Right ventricle myocardium inferior (tissue), 1 donor: ENCODE measurements at places on chromosomes 6 and 20. TPM values are rescaled to one million over a fixed set of nuclear protein-coding genes. Genes with fewer than 3 reads are reported as not detected.

Gene TAGAP
- 1.7 TPM for total RNA-seq

- no peak for DNase-seq
These were observed 281.0 kb upstream of the EYS start for GRCh38 chr6:65988006-65988405.

DNA sequence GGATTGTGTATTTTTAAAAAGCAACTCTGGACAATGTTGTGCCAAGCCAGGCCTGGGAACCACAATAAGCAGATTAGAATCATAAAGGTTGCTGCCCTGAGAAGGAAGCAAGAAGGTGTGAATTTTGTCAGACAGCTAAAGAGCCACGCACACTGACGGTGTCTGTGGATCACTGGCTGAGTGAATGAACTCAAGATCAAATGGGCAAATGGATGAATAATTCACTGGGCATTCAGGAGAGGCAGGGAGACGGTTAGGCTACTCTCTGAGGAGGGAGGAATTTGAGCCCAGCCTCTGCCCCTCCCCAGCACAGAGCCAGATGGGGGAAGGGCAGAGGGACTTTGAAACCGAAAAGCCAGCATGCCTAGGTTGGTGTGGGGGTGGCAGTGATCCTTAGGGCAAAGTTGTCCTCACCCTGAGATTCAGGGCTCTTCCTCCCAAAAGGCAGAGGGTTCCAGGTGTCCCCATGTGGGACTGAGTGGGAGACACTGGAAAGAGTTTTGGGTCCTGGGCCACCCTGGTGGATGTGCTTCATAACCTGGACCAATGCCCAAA is 19.5 kb upstream of the SLC22A7 start:
- DNase-seq: no peak

DNA sequence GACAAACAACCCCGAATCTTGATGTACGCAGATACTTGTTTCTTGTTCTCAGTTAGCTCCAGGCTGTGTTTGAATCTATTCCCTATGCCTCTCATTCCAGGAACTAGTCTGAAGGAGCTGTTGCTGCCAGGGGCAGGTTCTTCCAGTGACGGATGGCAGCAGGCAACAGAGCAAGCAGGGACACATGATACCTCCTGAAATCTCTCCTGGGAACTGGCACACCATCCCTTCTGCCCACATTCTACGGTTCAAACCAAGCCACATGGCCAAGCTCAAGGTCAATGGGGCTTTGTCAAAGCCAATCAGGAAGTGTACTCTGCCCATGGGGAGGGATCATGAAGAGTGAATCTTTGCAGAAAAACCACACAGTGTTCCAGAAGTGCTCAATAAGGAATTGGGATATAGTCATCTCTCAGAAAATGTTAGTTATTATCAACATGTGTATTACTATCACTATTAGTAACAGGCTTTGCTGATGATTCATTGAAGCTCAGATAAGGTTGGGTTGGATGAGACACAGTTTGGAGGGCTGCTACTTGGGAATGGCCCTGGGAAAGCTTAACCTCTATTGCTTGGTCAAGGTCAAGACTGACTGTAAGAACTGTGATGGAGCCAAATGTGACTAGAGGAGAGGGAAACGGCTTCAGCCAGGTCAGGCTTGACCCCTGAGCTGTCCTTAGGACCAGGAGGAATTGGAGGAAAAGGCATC is 454.9 kb downstream of the PTPRT start:
- DNase-seq: no peak

DNA sequence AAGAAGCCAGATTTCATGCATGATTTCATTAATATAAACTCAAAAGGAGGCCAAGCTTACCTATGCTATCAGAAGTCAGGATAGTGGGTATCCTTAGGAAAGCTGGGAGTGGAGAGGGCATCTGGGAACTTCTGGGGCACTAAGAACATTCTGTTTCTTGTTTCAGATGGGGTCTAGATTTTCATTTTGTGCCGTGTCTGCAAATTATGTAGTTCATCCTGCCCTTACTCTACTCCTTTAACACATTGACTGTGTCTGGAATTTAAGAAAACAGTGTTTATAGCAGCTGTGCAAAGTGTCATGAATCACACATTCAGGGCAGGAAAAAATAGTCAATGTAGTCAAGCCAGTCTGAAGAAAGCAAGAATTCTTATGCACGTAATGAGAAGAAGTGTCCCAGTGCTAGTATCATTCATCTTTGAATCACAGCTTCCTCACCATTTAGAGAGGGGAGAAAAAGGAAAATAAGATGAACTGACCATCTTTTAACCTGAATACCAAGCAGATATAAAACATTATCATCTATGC is 11.6 kb upstream of the SPTLC3 start:
- no peak for DNase-seq

GRCh38 chr6:72182337-72183246 is 296.2 kb downstream of the RIMS1 start:
- no peak for DNase-seq

GRCh38 chr6:37696841-37697662 is 631 bp downstream of the MDGA1 start:
- DNase-seq: no peak

Gene COL19A1
- total RNA-seq: 1.2 TPM

DNA sequence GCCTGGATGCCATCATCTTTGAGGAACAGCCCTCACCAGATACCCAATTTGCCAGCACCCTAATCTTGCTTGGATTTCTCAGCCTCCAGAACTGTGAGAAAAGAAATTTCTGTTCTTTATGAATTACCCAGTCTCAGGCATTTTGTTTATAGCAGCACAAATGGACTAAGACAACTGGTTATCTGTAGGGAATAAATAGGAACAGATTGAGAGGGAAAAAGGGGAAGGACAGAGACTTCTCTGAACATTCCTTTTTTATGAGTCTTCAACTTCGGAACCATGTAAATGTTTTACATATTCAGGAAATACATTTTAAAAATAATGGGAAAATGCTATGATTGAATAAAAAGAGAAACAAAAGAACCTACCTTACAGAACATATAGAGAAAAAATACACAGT is 20.9 kb downstream of the KCTD20 start:
- DNase-seq: no peak

DNA sequence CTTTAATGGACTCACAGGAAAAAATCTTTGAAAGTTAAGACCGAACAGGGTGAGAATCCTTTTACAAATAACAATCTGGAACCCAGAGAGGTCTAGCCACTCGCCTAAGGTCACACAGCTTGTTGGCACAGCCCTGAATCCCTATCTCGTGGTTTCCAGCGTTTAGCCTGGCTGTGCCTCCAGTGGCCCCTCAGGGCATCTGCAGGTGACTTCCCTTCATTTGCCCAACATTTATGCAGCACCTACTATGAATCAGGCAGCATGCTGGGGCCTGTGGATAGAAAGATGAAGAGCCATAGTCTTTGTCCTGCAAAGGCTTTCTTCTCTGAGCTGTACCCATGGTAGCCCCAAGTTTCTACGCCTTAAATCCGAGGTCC is 2.6 kb upstream of the NR2E1 start:
- DNase-seq: no peak

Gene ID4
- total RNA-seq: 1.6 TPM

Gene KCNK16
- not detected for total RNA-seq

Gene PTCRA
- total RNA-seq: not detected

DNA sequence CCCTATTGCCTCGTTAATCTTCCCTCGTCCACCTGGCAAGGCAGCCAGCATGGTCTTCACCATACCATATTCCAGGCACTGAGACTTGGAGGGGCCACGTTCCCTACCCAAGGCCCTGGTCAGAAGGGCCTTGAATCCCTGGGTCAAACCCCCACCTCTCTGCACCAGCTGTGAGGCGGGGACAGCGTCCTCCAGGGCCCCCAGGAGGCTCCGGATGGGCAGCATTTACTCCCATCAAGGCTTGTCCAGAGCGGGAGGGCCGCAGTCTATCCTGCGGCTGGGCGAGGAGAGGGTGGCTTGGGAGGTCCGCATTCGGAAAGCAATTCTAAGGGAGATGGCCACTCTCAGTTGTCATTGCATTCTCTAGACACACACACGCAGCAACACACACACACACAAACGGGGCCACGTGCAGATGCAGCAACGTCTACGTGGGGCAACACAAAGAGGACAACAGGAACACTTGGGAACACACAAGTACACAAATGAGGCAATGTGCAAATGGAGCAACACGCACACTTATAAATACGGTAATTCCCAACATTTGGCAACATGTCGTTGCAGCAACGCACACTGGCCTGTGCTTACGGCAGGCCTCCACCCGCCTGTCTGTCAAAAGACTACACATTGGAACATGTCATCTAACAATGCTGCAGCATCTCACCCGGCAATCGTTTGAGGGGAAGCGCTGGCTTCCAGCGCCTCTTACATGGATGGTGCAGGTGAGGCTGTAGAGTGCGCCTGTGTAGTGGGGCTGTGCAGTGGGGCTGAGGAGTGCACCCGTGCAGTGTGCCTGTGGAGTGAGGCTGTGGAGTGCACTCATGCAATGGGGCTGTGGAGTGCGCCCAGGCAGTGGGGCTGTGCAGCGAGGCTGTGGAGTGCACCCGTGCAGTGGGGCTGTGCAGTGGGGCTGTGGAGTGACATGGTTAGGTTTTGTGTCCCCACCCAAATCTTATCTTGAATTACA is 12.9 kb upstream of the NTSR1 start:
- no peak for DNase-seq

DNA sequence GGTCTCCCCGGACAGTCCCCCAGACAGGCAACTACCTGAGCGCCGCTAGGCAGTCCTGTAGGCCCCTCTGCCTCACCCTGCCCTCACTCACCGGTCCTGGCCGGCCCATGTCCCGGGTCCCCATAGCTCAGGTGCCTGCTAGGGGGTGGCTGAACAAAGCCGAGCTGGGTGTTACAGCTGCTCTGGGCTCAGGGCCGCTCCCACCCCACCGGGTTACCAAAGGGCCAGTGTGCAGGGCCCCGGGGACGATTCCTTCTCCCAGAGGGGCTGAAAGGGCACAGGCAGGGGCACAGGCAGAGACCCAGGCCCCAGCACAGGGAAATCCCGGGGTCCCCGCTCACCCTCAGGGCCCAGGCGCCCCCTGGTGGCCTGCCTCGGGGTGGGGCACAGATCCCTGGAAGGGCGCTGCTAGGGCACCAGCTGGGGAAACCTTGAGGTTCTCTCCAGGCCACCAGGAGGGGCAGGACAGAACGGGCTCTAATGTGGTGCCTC is 118.4 kb downstream of the GRM4 start:
- DNase-seq: no peak

Gene TRDN
- 394 TPM for total RNA-seq

Gene RMND1
- 15.7 TPM for total RNA-seq

Gene BPIFB2
- not detected for total RNA-seq

DNA sequence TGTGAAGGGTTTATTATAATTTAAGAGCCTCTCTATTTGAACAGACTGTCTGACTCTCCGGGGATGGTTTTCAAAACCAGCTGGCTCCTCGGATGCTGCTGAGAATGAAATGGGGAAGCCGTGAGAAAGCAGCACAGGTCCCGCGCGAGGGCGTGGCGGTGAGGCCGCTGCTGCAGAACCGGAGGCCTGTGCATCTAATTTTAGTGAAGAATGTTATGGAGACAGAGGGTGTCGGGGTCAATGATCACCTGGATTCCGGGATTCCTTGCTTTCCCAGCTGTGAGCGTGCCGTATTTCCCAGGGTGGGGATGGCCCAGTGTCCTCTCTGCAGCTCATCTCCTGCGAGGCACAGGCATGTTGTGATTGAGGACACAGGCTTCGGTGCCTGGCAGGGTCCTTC is 348.0 kb downstream of the CDH4 start:
- DNase-seq: no peak

Gene OR5V1
- not detected for total RNA-seq

GRCh38 chr20:14418376-14418775 is 81.0 kb upstream of the FLRT3 start:
- no peak for DNase-seq

DNA sequence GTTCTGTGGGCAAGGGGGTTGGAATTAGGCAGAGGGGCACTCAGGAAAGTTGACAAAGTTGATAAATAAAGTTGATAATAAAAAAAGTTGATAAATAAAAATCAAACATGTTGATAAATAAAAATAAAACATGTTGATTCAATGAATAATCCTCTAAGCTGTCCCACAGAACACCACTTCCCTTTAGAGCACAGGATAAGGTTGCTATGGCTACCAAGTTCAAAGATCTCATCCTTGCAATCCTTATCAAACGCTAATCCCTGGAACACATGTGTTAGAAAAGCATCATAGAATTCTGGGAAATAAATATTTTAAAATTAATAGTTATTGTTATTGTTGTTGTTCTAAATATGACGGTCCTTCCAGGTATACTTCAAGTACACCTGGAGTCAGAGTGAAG is 33.9 kb downstream of the MBOAT1 start:
- DNase-seq: no peak

GRCh38 chr20:24969186-24970029 is 20.3 kb downstream of the CST7 start:
- DNase-seq: no peak

GRCh38 chr20:15379681-15380296 is 1042.4 kb upstream of the FLRT3 start:
- no peak for DNase-seq

GRCh38 chr6:96002912-96003311 is 12.9 kb upstream of the FUT9 start:
- no peak for DNase-seq

Gene ZBTB46
- total RNA-seq: 13.8 TPM

Gene CCN5
- 13.6 TPM for total RNA-seq

DNA sequence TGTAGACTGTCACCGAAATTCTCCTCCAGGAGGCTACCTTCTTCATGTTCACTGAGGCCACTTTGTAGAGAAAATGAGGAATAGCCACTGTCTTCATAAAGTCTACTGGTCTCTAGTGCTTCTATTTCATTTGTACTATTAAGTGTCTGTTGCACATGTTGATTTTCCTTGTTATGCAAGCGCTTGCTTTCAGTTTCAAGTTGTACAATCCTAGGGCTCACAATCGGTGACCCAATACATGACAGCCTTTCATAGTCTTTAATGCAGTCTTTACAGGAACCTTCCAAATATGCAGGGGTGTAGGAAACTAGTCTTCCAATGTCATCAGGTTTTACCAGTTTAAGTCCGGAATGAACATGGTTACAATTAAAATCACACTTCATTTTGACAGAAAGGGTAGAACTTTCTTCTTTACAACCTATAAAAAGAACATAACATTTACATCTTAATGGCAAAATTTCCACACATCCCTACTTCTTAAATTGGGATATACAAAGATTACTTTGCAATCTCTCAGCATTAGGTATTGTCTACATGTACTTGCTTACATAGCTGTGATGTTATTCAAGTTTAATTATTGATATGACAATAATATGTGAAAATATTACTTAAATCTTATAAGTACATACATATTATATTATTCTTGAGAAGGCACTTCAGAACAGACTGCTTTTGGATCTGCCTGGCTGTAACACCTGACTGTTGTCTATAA is 7.5 kb downstream of the FBXO5 start:
- DNase-seq: no peak

DNA sequence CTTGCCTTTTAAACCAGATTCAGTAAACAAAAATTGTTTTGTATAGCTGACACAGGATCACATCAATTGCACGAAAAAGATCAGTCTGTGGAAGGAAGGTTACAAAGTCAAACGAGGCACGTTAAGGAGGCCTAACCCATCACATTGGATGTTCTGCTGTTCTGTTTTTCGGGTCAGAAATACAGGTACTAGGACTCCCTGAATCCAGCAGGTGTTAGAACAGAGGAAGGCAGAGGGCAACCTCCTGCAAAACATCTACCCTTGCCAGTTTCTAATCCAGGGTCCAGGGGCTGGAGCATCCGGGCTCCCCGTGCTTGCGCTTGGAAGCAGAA is 64.6 kb downstream of the PLG start:
- no peak for DNase-seq

GRCh38 chr6:154503658-154504057 is 6.8 kb downstream of the CNKSR3 start:
- DNase-seq: no peak
